HT1080 (cell line): ENCODE measurements at places on chromosomes 4 and X.

GRCh38 chr4:66558651-66559050, 888.4 kb upstream of the EPHA5 start:
- no peak for DNase-seq

GRCh38 chrX:134461437-134461836, 1.5 kb downstream of the HPRT1 start:
- peak; percentile 25 for DNase-seq

GRCh38 chrX:129842510-129843208, 1.0 kb downstream of the ZDHHC9 start:
- DNase-seq, result peak; percentile 5

DNA sequence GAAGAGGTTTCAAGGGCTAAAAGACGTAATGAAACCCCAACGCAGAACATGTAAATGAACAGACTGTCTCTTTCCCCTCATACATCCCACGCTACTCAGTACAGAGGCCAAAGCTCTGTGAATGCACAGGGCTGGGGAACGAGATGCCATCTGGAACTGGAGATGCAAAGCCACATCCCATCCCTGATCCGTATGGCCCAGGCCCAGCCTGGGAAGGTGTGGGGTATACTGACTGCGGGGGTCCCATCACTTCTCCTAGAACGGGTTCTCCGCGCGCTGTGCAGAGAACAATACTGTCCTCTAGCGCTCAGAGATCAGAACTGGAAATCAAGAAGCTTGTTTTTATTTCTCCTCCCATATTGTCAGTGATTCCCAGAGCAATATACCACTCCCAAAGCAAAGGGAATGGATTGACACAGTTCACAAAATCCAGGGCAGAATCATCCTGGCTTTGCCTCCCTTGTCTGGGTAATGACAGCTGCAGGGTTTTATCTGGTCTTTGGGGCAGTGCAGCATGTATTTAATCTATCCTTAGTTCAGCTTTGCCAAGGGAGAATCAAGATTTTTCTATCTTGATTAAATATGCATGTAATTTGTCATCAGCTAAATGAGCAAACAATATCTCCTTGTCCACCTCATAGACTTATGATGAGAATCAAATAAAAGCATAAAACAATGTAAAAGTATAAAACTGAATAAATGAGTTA, 47.3 kb upstream of the TLR3 start:
- peak; percentile 46 for DNase-seq

GRCh38 chr4:141534985-141535384, 101.4 kb upstream of the IL15 start:
- no peak for DNase-seq

- no peak for DNase-seq
Measured at GRCh38 chrX:81874807-81875206, 672.9 kb downstream of the SH3BGRL start.

DNA sequence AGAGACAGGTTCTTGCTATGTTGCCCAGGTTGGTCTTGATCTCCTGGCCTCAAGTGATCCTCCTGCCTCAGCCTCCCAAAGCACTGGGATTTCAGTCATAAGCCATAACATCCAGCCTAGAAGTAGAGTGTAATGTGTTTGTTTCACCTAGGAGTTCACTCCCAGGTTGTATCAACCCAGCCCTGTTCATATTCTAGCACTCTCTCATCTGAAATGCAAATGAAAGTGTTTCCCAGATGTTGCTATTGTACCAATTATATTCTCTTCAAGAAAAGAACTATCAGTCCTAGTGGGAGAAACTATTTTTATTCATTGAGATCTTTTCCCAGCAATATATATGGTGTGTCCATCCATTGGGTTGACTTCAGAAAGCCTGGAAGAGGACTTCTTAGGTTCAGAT, 72.6 kb downstream of the USP38 start:
- DNase-seq, result no peak

GRCh38 chr4:155629956-155630355, 36.7 kb upstream of the GUCY1A1 start:
- no peak for DNase-seq

DNA sequence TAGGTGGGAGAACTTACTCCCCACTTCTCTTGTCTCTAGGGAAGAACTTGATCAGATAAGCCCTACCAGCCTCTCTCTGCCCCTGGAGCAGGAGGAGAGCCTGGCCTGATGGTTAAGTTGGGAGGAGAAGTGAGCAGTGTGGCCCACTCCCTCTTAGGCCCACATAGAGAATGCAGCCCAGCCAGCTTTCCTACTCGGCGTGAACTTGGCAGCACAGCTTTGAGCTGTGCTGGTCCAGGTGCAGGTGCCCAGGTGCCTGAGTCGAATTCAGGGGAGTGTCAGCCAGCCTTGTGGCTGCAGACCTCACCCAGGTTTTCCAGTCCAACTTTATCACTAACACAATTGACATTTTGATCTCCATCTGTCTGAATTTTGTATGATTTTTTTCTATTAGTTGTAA, 77.6 kb upstream of the PAQR3 start:
- DNase-seq, result no peak

DNA sequence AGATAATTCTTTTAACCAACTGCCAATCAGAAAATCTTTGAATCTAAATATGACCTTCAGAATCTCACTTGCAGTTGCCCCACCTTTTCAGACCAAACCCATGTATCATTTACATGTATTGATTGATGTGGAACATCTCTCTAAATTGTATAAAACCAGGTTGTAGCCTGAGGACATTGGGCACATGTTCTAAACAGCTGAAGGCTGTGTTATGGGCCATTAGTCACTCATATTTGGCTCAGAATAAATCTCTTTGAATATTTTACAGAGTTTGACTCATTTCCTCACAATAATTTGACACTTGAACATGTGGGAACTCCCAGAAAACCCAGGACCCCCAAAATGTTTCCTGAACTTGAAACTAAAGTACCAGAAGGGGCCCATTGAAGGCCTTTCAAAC, 58.7 kb downstream of the UGT2B10 start:
- DNase-seq, result peak; percentile 25

- no peak for DNase-seq
Measured at GRCh38 chr4:41095192-41095872, 119.0 kb downstream of the APBB2 start.

DNA sequence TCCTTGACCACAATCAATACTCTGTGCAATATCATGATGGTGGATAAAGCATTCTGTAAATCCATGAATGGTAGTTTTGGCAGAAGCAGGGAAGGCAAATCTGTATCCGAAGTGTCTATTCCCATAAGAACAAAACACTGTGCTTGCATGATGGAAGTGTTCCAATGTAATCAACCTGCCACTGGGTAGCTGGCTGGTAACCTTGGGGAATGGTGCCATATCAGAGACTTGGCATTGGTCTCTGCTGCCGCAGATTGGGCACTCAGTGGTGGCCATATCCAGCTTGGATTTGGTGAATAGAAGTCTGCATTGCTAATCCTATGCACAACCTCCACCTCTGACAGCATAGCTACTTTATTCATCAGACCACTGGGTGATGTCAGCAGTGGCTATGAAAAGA, 114.3 kb upstream of the EMCN start:
- no peak for DNase-seq

- DNase-seq, result no peak
Measured at GRCh38 chr4:26178854-26179253, 142.0 kb upstream of the RBPJ start.

DNA sequence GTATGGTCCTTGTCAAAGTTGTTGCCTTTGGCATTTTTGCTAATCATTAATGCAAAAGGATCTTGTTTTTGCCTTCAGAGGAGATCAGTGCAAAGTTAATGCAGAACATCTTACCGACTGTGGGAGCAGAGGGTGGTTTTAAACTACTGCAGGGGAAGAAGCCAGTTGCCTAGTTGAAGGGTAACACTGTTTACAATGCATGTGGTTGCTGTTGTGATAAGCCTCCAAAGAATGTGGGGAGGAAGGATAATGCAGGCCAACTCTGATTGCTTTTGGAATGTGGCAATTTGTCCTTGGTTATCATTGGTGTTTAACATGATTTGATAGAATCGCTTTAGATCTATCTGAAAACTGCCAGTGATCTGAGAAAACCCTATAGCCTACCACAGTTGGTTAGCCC, 204.3 kb upstream of the TLL1 start:
- peak; percentile 4 for DNase-seq

GRCh38 chrX:94854251-94854650, 1180.2 kb downstream of the FAM133A start:
- no peak for DNase-seq

DNA sequence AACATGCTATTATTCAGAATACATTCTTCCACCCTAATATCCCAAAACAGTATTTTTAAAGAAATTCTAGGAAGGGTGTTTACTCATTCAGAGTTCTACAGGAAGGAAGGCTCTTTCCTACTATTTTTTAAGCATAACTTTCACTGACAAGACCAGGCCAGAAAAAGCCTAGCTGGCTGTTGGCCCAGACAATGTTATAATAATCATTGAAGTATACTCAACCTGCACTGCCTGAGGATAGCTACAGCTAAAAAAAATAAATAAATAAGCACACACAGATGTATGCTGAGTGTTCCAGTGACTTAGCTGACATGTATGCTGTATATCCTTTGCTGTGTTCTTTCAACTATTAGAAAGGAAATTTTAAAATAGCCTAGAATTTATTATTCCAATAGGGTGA, 145.8 kb upstream of the SPRY1 start:
- DNase-seq, result no peak

GRCh38 chr4:86586626-86587380, 7.3 kb upstream of the PTPN13 start:
- DNase-seq, result no peak

- DNase-seq, result no peak
Measured at GRCh38 chr4:168614281-168615057, 117.6 kb downstream of the PALLD start.

DNA sequence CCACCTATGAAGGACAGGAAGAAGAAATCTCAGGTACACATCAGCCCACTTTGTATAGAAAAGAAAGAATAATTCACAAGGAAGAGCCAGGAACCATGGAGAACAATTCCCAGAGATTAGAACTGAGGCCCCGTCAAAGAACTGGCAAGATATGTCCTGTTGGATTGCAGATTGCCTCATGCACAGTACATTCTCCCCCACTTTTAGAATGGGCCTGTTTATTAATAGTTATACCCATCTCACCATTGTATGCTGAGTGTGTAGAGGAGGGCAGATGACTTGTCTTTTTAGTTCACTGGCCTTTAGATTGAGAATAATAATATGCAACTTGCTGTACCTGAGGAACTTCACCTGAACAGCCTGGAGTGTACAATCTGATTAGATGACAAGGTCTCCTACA, 315.6 kb upstream of the HAND2 start:
- DNase-seq, result no peak

- no peak for DNase-seq
Measured at GRCh38 chr4:65521666-65522065, 148.6 kb downstream of the EPHA5 start.

DNA sequence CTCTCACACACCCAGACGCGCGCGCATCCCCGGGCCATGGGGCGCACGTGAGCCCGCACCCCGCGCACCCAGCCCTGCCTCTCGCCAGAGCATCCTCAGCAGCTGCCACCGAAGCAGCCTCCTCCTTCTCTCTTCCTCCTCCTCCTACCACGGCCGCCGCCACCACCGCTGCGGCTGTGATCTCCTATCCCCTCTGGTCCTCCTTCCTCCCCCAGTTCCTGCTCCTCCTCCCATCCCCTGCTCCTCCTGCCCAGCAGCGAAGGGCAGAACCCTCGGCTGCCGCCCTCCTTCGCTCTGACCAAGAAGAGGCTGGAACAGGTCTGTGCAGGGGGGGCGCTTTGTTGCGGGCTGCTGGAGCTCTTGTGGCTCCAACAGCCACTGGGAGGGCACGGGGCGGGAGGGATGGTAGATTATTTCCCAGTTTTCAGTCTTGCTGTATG, 148.7 kb upstream of the CHRDL1 start:
- DNase-seq, result no peak

- DNase-seq, result peak; percentile 36
Measured at GRCh38 chrX:153662266-153662665, 11.3 kb downstream of the PNCK start.

GRCh38 chr4:71713611-71714203, 70.2 kb downstream of the GC start:
- DNase-seq, result peak; percentile 20

- no peak for DNase-seq
Measured at GRCh38 chr4:5084911-5085475, 33.7 kb downstream of the STK32B start.

DNA sequence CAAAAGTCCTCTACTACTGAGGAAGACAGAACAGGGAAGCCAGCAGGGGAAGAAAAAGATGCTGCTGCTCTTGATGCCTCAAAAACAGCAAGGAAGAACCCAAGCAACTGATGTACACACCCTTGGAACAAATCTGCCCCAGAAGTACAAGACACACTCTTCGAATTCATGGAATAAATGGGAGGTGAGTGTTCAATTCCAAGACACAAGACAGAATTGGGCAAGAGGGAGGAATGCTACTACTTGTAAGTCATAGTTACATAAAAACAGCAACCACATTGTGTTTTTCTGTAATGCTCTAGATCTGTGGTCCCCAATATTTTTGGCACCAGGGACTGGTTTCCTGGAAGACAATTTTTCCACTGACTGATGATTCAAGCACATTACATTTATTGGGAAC, 58.0 kb upstream of the H2AZ1 start:
- DNase-seq, result no peak

DNA sequence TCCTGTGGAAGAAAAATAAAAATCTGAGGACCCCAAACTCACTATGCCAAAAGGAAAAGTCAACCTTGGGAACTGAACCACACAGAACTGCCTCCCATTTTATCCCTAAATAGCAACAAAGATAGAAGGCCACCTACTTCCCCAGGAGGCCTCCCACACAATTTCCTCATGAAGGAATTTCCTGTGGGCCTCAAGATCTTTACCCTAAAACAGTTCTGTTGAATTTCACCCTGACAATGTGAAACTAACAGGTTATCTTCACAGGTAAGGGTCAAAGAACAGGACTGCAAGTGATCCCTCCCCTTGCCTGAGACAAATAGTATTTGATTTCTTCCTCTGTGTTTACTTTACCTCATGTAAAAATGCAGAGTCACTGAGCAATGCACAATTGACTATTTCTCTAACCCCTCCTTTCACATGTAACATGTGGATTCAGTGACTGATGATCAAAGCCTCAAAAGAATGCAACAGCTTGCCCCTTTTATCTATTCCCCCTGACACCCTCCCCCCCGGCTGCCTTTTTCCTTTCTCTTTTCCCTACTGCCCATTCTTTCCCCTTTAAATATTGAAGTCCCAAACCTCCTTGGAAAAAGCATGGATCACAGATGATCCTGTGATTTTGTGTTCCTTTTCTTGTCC, 33.3 kb downstream of the MEPE start:
- DNase-seq, result peak; percentile 58

DNA sequence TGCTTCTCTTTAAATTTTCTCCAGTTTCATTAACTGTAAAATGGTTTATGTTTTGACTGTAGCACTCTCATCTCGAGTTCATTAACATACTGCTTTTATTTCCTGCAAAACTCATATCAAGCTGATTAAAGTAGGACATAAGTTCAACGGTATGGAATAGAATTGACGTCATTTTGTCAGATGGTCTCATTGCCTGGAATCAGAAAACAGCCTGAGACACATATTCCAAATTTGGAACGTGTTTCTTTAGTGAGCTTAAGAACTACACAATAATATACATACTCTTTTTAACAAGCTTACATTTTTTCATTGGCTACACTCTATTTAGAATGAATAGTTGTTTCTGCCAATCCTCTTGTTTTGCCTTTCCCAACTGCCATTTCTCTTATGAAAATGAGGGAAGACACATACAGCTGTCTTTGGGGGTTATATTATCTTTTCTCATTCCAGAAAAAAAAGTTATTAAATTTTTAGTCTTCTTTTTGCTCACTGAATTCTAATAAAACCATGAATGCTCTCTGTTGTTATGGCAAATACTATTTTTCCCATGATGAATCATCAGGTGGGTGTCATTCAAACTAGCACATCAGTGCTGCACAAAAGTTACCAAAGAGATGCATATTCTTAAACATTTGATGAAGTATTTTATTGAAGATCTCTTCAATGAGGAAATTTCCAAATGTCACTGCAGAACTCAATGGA, 162.8 kb downstream of the GABRB1 start:
- DNase-seq, result no peak
